Spinal cord (tissue), 10 donors: ENCODE measurements at places on chromosomes 6 and 20.

DNA sequence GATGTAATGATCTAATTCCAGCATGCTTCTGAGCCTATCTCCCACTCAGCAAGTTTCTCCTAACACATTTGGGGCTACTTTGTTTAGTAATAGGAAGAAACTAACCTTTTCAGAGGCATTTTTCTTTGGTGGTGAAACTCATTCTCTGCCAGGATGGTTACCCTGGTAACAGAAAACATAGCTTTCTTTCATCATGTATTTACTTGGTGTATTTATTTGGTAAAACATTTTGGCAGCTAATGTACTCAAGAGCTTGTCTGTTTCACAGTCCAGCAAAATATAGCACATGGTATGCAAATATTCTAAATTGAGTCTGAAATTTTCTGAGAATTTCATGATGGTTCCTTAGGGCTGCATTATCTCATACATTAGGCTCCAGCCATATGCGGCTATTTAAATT, 100.0 kb downstream of the SLC35B3 start:
- DNase-seq, result peak; percentile 41

DNA sequence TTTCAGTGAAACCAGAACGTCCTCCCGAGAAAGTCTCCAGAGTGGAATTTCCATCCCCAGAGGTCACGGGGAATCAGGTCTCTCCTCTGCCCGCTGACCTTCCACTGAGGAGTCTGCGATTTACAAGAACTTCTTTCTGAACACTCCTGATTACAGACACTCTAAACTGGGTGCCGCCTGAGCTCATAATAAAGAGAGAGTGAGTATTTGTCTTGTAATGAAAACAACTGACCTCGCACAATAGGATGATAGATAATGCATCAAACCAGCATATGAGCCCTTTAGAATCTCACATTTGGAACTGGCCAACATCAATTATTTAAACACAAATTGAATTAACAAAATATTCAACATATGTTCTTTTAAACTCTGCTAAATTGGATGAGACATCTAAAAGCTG, 47.5 kb downstream of the DLL1 start:
- peak; percentile 21 for DNase-seq

DNA sequence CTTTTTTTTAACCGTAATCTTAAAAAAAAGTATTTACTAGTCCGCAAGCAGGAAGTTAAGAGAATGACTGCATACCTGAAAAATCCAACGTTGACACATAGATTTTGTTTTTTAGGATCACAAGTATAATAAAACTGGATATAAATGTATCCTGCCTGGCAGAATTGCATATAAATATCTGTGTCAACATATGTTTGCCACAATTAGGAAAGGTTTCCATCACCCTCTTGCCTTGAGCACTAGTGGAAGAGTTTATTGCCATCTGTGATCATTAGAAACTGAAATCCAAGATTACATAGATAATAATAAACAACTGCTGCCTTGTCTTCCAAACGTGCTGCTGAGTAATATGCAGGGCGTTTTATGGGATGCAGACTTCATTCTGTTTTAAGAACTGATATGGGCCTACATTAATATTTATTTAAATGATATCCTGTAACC, 27.9 kb downstream of the PLEKHG1 start:
- DNase-seq, result peak; percentile 53

DNA sequence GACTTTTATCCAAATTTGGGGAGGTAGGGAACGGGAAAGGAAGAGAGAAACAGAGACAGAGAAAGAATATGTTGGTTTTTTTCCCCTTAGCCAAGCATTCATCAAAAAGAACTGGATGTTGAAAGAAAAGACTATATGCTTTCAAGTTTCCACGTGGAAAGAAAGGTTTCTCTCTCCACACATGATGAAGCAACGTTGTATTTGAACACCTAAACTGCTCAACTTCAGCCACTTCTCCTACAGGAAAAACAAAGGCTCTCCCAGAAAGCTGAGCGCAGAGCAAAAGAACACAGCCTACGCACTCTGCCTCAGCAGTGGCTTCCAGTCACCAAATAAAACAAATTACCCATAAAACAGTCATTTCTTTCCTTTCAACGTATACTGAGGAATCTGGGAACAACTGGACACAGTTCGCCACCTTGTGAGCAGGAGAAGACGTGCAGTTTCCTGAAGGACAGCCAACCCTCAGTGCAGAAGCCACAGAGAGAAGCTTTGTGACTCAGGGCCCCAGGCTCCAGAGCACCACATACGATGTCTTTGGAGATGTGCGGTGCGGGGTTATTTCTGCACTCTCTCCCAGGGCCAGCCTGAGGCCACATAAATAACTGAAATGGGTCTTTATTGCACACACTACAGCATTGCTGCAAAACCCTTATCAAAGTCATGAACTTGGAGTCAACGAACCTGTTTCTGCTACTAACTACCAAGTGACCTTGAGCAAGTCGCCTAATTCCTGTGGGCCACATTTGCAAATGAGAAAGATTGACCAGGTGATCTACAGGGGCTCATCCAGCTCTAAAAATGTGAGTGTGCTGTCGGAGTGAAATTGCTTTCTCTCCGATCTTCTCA, 10.1 kb downstream of the IL17F start:
- DNase-seq, result no peak

DNA sequence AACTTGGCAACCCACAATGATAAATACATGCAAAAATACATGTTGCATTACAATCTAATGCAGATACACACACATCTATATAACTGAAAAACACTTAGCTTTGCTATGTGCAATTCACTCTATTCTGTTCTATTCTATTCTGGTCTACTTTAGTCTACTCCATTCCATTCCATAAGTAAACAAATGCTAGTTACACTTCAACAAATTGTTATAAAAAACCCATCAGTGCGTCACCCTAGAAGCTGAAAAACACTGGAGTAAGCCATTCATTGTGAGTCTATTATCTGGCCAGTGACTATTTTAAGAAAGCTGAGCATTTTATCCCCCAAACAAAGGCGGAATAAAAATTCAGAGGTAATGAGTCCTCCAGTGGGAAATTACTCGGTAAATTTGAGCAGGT, 315.7 kb upstream of the EPHA7 start:
- DNase-seq, result no peak

GRCh38 chr20:3970016-3970415, 45.3 kb downstream of the RNF24 start:
- DNase-seq, result no peak

DNA sequence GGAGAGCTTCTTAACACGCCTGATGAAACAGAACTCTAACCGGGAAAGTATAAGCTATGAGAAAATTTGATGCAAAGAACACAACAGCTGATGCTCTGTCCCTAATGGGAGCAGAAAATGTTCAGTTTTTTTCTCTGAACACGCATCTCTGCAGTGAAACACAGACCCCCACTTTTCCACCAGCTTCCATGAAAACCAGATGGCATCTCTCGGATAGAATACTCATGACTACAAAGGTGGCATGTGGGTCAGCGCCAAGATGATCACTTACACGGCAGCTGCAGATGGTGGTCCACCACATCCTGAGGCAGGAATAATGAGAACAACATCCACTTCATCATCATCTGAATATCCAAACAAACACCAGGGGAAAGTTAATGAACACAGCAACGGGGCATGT, 85.2 kb upstream of the CNR1 start:
- no peak for DNase-seq

GRCh38 chr6:40962241-40962640, 76.8 kb downstream of the UNC5CL start:
- no peak for DNase-seq

GRCh38 chr20:40282541-40282940, 406.5 kb downstream of the MAFB start:
- DNase-seq, result no peak

GRCh38 chr20:1286267-1287024, 20.4 kb downstream of the SNPH start:
- peak; percentile 68 for DNase-seq

GRCh38 chr6:148509800-148510581, 167.4 kb downstream of the SASH1 start:
- DNase-seq, result peak; percentile 94

GRCh38 chr6:107677399-107677798, 146.7 kb downstream of the SCML4 start:
- DNase-seq, result no peak

- no peak for DNase-seq
These were observed 757 bp downstream of the RAET1E start for GRCh38 chr6:149897015-149897697.

GRCh38 chr6:52102405-52102804, 15.0 kb upstream of the PKHD1 start:
- no peak for DNase-seq
